Epithelial cell of proximal tubule (primary cell): ENCODE measurements at places on chromosomes 12 and 14. TPM values are rescaled to one million over a fixed set of nuclear protein-coding genes. Genes with fewer than 3 reads are reported as not detected.

- DNase-seq: no peak
These were observed 14.1 kb downstream of the ATP6V0A2 start for GRCh38 chr12:123726244-123726643.

DNA sequence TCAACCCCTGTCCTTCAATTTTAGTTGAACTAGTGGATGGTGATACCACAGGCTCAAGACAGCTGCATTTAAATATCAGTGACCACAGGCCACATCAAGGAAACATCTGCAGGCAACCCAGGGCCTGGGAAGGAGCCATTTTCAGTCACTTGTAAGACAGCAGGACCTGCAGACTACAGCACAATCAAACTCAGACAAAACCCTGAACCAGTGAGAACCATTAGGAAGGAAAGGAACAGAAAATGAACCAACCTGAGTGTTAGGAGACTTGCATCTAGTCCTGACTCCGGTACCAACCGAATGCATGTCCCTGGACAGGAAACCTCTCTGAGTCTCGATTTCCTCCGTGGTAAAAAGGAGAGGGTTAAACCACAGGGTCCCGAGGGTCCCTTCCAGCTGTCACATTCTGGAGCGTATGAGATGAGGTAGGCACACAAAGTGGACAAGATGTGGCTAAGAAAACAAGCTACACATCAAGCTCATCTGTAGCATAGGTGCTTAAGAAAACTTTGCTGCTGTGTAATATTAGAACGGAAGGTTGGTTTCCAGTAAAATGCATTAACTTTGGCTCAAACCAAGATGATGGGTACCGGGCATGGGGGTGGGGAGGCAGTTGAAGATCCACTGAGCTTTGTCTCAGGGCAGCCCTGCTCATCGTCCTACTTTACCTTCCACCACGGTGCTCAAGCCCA is 1.6 kb upstream of the CDKN1B start:
- DNase-seq: no peak

DNA sequence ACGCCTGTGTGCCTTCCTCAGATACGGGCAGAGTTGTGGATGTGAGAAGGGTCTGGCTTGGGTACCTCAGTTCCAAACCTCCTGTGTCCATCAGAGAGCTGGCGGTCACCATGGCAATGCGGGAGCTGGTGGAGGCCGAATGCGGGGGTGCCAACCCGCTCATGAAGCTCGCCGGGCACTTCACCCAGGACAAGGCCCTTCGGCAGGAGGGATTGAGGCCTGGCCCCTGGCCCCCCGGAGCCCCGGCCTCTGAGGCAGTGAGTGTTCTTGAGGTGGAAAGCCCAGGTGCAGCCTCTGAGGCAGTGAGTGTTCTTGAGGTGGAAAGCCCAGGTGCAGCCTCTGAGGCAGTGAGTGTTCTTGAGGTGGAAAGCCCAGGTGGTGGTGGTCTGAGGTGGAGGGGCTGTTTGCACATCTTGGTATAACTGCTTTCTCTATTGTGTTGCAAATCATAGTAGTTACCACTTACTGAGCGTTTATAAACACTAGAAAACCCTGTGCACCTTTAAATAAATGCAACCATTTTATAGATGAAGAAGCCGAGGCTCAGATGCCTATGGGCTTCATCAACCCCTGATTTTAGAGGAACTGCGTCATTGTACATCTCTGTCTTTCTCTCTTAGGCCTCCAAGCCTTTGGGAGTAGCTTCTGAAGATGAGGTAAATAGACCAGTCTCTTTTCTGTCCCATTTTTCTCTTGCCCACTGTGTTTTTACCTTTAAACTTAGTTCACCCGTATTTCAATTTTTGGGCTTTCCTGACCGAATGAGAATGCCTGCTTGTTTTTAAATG is 976 bp downstream of the PEX5 start:
- DNase-seq: no peak

DNA sequence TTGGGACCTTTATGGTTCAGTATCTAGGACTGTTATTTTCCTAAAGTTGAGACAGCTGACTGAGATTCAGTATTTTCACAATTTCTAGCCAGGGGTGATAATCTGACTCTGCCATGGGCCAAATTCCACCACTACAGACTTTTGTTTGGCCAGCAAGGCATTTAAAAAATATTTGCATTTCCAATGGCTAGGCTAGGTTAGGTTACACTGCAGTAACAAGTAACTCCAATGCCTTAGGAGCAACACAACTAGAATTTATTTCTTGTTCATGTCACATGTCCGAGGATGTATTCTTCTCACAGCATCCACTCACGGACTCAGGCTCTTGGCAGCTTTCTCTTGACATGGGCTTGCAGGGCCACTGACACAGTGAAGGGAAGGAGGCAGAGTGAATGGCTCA is 83.0 kb downstream of the CPSF2 start:
- DNase-seq: no peak

OTX2 gene
- total RNA-seq: not detected in 2 replicates

DNA sequence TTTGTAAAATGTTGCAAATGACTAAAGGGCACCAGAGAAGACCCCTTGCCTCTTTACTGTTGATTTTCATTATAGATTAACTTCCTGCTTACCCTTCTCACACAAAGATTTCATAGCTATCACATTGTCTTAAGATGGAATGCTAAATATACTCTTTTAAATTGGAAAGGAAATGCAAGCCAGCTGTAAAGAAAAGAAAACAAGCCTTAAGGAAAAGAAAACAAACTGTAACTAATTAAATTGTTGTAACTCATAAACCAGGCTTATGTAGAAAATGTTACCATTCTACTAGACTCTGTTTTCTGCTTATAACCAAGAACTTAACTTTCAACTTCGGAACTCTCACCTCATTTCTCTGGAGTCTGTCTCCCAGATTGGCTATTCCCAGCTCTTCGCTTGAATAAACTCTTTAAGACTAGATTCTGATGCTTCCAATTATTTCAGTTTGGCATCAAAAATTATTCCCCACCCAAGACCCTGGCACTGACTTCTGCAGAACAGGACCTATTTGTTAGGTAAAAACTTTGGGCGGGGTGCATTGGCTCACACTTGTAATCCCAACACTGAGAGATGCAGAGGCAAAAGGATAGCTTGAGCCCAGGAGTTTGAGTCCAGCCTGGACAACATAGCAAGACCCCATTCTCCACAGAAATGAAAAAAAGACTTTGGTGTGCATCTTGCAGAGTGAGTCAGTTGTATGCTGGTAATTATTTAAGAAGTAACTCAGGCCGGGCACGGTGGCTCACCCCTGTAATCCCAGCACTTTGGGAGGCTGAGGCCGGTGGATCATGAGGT is 36.6 kb upstream of the CIT start:
- DNase-seq: no peak

DNA sequence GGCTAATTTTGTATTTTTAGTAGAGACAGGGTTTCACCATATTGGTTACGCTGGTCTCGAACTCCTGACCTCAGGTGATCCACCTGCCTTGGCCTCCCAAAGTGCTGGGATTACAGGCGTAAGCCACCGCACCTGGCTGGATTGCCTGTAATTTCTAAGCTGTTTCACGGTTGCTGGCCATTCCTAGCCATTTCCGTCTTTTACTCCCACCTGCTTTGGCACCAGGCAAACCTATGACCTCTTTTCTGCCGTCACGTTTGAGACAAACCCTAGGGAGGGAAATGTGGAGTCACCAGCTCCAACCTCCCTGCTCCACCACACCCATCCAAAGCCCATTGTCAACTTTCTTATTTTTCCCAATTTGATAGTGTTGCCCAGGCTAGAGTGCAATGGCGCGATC is 1.2 kb downstream of the GPR132 start:
- no peak for DNase-seq

GRCh38 chr12:107539196-107539939 is 146.2 kb upstream of the PWP1 start:
- peak; percentile 7 for DNase-seq

DNA sequence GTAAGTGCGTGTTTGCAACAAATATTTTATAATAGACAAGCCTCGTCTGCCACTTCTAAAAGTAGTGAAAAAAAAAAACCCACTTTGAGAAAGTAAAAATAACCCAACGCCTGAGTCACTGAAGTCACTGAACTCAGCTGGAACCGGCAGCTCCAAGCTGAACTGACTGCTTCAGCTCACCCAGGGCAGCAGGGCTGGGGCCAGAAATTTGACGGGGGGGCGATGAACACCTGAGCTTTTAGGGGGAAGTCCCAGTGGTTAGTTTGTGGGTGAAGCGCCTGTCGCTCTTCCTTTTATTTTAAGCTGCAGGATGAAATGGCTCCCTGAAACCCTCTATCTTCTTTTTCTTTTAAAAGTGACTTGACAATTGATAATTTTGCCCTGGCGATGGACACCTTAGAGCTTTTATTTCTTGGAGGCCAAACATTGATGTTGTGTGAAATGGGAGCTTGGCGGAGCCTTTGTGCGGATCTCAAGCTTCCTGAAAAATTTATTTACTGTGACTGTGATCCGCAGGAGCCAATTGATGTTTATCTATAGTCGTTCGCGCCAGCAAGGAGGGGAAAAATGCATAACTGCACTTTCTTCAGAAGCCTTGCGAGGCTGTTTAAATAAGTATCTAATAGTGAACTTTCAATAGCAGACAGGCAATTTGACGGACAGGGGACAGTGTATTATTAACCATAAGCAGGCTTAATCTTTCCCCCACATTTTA is 173.2 kb upstream of the MYL2 start:
- no peak for DNase-seq

KRT3 gene
- total RNA-seq: 0.06 TPM in 1 of 2 replicates, not detected in the other

TTC9 gene
- total RNA-seq: 12.8 and 24.8 TPM in 2 replicates

DNA sequence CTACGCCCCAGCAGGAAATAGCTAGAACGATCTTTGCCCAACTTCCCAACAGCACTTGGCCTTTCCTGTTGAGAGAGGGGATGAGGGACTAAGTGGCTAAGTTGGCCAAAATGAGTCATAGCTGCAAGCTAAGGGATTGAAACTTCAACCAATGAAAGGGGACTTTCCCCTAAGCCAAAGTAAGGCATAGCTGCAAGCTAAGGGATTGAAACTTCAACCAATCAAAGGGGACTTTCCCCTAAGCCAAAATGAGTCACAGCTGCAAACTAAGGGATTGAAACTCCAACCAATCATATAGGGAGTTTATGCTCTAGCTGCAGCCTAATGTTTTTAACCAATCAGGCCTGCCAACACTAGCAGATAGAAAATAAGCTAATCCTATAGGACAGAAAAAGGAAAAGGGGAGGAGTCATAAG is 100.5 kb upstream of the SSTR1 start:
- DNase-seq: no peak

- no peak for DNase-seq
These were observed 414.0 kb upstream of the FLRT2 start for GRCh38 chr14:85115921-85116320.
